ENCODE measurements at places on chromosomes 12 and 14. TPM values are rescaled to one million over a fixed set of nuclear protein-coding genes. Genes with fewer than 3 reads are reported as not detected.

- no peak overlapping the region for H3K4me3 ChIP-seq
- H3K27me3 ChIP-seq, result no peaks in the 10 kb centered on the region
- H3K27ac ChIP-seq, result no peak overlapping the region
- H3K36me3 ChIP-seq, result no peaks in the 10 kb centered on the region
- DNase-seq, result no peak
These were observed 42.3 kb downstream of the INSM2 start for GRCh38 chr14:35576260-35576659.

DNA sequence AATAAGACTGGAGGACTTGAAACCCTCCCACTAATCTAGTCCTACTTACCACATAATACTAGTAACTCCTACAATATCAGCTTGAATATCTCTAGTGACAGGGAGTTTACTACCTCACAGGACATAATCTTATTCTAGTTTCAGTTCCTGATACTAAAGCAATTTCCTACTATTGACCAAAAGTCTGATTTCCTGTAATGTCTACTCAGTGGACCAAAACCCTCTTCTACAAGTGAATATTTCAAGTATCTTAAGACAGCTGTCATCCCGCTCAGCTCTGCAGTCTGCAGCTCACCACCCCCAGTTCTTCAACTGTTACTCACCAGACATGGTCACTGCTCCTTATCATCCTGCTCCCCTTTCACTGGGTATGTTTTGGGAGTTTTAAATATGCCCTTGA lies 70.8 kb upstream of the TMCC3 start:
- H3K36me3 ChIP-seq, result no peaks in the 10 kb centered on the region
- H3K4me1 ChIP-seq, result no peaks in the 10 kb centered on the region
- no peak overlapping the region for H3K4me3 ChIP-seq
- no peaks in the 10 kb centered on the region for H3K27me3 ChIP-seq
- DNase-seq, result no peak
- no peak overlapping the region for H3K27ac ChIP-seq

DNA sequence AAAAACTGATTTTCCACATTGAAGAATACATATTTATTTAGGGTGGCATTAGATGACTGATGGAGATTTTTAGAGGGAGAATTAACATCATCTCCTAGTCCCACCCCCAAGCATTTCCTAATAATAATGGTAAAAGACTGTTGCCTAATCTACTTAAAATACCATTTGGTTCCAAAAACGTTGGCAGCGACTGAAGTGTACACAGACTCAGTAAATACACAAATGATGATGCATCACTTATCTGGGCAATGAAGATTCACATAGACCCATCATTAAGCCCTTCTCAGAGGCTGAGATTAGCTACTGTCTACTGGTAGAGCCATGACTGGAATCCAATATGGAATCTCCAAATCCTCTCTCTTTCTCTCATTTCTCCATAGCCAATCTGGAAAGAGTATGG lies 18.2 kb downstream of the RTN1 start:
- no peaks in the 10 kb centered on the region for H3K27me3 ChIP-seq
- no peaks in the 10 kb centered on the region for H3K36me3 ChIP-seq
- no peak overlapping the region for H3K27ac ChIP-seq
- no peaks in the 10 kb centered on the region for H3K4me1 ChIP-seq

Gene RDH5
- 8.5 TPM for total RNA-seq

Gene DACT1
- total RNA-seq, result 0.15 TPM

- H3K4me3 ChIP-seq, result no peak overlapping the region
- peaks cover 96% of the 10 kb centered on the region for H3K4me1 ChIP-seq
- no peaks in the 10 kb centered on the region for H3K36me3 ChIP-seq
- DNase-seq, result no peak
These were observed 34.4 kb downstream of the ATF7IP start for GRCh38 chr12:14399871-14400270.

Gene HOXC9
- not detected for total RNA-seq

GRCh38 chr12:132004946-132005345 lies 55.2 kb downstream of the EP400 start:
- peaks cover 28% of the 10 kb centered on the region for H3K36me3 ChIP-seq
- H3K4me3 ChIP-seq, result no peak overlapping the region
- no peak for DNase-seq
- H3K27me3 ChIP-seq, result no peaks in the 10 kb centered on the region
- H3K4me1 ChIP-seq, result no peaks in the 10 kb centered on the region
- H3K27ac ChIP-seq, result no peak overlapping the region

Gene LRRIQ1
- total RNA-seq, result not detected

- H3K27ac ChIP-seq, result no peak overlapping the region
- no peak overlapping the region for H3K4me3 ChIP-seq
- H3K27me3 ChIP-seq, result no peaks in the 10 kb centered on the region
- no peak for DNase-seq
These were observed 144.3 kb downstream of the BCL11B start for GRCh38 chr14:99127651-99128167.

Gene BICDL1
- total RNA-seq, result 106 TPM

DNA sequence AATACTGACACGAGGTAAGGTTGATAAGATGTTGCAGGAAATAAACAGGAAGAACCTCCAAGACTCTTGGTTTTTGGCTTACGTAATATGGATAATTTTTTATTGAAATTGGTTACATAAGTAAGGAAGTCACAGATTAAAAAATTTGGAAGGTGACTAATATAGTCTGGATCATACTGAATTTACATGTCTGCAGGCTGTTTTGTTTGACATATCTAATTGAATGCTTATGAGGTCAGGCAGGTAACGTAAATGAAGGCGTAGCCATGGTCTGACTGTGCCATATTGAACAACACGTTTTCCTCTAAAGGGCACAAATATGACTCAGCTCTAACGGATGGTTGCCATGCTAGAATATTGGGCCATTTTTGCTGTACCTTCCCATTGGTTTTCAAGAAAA lies 648.1 kb upstream of the NOVA1 start:
- H3K27ac ChIP-seq, result no peak overlapping the region
- DNase-seq, result no peak
- H3K4me3 ChIP-seq, result no peak overlapping the region
- H3K4me1 ChIP-seq, result no peaks in the 10 kb centered on the region

GRCh38 chr14:100121643-100122480 lies 37.6 kb downstream of the DEGS2 start:
- no peak for DNase-seq
- H3K36me3 ChIP-seq, result peaks cover 73% of the 10 kb centered on the region
- no peaks in the 10 kb centered on the region for H3K4me1 ChIP-seq
- no peak overlapping the region for H3K27ac ChIP-seq

- H3K4me3 ChIP-seq, result no peak overlapping the region
- no peaks in the 10 kb centered on the region for H3K27me3 ChIP-seq
- no peaks in the 10 kb centered on the region for H3K36me3 ChIP-seq
- H3K4me1 ChIP-seq, result no peaks in the 10 kb centered on the region
- H3K27ac ChIP-seq, result no peak overlapping the region
These were observed 202.7 kb upstream of the FRMD6 start for GRCh38 chr14:51448831-51449670.

DNA sequence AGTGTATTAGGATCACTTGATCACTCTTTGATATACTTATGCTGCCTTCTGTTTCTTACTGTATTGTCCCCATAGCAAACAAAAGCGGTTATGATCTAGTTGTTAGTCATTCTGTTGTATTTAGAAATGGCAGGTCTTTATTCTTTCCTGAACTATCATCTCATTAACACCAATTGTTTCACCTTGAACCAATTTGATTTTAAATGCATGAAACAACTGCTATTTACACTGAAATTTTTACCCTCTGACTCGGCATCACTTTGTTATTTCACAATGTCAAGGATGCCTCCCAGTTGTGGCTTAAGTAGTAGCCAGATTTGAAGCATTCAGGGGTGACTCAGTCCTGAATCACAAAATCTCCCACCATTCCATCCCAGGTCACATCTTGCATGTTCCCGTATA lies 303.5 kb downstream of the EGLN3 start:
- H3K27me3 ChIP-seq, result no peaks in the 10 kb centered on the region
- no peak overlapping the region for H3K27ac ChIP-seq
- no peak overlapping the region for H3K4me3 ChIP-seq

DNA sequence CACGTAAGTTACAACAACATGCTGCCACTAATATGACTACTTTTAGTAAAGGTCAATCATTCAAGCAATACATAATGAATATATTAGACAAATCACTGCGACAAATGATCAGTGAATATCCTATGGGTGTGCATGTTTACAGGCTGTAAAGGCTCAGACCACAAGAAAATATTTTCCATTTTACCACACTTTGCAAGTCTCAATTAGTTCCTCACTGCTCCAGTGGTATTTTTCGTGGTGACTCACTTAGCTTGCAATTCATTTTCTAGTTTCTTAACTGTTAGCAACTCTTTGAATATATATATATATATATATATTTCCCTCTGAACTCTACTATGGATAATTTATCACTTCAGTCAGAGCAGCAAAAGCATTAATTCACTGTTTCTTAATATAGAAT lies 96.9 kb downstream of the EML5 start:
- no peaks in the 10 kb centered on the region for H3K27me3 ChIP-seq
- no peak for DNase-seq
- H3K27ac ChIP-seq, result no peak overlapping the region
- H3K36me3 ChIP-seq, result no peaks in the 10 kb centered on the region

- H3K27me3 ChIP-seq, result no peaks in the 10 kb centered on the region
- H3K4me3 ChIP-seq, result no peak overlapping the region
- DNase-seq, result no peak
- H3K36me3 ChIP-seq, result no peaks in the 10 kb centered on the region
- H3K27ac ChIP-seq, result no peak overlapping the region
These were observed 129.9 kb upstream of the FRMD6 start for GRCh38 chr14:51521764-51522163.

GRCh38 chr14:67586369-67586768 lies 13.7 kb downstream of the PIGH start:
- DNase-seq, result no peak
- peaks cover 14% of the 10 kb centered on the region for H3K36me3 ChIP-seq
- no peaks in the 10 kb centered on the region for H3K27me3 ChIP-seq
- H3K4me1 ChIP-seq, result no peaks in the 10 kb centered on the region
- no peak overlapping the region for H3K4me3 ChIP-seq

- no peak overlapping the region for H3K4me3 ChIP-seq
- H3K36me3 ChIP-seq, result no peaks in the 10 kb centered on the region
- no peak overlapping the region for H3K27ac ChIP-seq
- no peaks in the 10 kb centered on the region for H3K27me3 ChIP-seq
These were observed 241.9 kb downstream of the PAWR start for GRCh38 chr12:79448816-79449215.

DNA sequence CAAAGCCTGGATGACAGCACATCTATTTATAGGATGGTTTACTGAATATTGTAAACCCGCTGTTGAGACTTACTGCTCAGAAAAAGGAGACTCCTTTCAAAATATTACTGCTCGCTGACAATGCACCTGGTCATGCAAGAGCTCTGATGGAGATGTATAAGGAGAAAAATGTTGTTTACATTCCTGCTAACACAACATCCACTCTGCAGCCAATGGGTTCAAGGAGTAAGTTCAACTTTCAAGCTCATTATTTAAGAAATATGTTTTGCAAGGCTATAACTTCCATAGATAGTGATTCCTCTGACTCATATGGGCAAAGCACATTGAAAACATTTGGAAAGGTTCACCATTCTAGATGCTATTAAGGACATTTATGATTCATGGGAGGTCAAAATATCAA lies 201.7 kb downstream of the SNAPC1 start:
- no peak overlapping the region for H3K27ac ChIP-seq
- DNase-seq, result no peak
- H3K27me3 ChIP-seq, result no peaks in the 10 kb centered on the region
- H3K4me1 ChIP-seq, result no peaks in the 10 kb centered on the region
- H3K36me3 ChIP-seq, result no peaks in the 10 kb centered on the region

DNA sequence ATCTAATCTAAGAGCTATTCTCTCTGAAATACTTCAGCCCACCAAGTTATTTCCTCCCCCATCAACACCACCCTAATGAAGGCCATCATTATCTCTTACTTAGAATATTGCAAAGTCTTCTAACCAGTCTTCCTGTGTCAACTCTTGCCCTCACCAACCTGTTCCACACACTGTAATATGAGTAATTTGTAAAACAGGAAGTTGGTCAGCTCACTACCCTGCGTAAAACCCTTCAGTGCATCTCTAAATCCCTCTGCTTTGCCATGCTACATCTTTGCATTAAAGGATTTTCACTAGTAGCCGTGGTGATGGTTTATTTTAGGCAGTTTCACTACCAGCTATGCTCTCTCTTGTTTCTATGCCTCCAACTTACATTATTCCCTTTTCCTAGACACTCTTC lies 70.0 kb downstream of the KIF21A start:
- H3K4me1 ChIP-seq, result peaks cover 8% of the 10 kb centered on the region
- no peaks in the 10 kb centered on the region for H3K36me3 ChIP-seq
- no peak for DNase-seq
- H3K27me3 ChIP-seq, result no peaks in the 10 kb centered on the region

Gene TAS2R8
- not detected for total RNA-seq

DNA sequence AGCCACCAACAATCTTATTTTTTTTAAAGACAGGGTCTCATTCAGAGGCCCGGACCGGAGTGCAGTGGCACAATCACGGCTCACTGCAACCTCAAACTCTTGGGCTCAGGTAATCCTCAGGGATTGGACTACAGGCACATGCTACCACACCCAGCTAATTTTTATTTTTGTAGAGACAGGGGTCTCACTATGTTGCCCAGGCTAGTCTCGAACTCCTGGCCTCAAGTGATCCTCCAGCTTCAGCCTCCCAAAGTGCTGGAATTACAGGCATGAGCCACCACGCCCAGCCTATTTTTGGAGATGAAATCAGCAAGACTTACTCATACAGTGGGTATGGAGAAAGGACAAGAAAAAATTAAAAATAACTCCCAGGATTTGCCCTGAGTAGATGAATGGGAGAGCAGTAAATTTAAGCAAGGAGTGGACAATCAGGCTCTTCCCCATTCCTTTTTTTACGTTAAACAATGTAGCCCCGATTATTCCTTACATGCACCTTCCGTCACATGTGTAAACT lies 13.2 kb downstream of the FMNL3 start:
- no peak overlapping the region for H3K4me3 ChIP-seq
- DNase-seq, result no peak
- H3K27ac ChIP-seq, result no peak overlapping the region
- peaks cover 43% of the 10 kb centered on the region for H3K4me1 ChIP-seq
- no peaks in the 10 kb centered on the region for H3K27me3 ChIP-seq

DNA sequence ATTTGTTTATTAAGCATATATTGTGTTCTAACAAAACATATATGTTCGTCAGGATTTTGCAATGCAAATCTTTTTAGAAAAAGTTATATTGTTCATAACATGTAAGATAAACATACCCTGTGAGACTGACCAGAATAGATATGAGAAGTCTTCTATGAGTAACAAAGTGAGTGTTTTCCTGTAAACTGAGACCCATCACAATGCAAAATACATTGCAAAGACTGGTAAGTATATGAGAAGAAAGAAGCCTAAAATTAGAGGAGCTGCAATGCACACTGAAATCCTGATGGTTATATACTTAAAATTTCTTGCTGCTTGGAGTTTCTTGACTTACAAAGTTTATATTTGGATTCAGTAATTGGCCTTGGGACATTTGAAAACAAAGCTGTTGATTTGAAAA lies 6.0 kb downstream of the HMGA2 start:
- no peaks in the 10 kb centered on the region for H3K27me3 ChIP-seq
- no peaks in the 10 kb centered on the region for H3K36me3 ChIP-seq

- no peaks in the 10 kb centered on the region for H3K4me1 ChIP-seq
- no peak for DNase-seq
- no peaks in the 10 kb centered on the region for H3K36me3 ChIP-seq
- H3K4me3 ChIP-seq, result no peak overlapping the region
- H3K27me3 ChIP-seq, result no peaks in the 10 kb centered on the region
- no peak overlapping the region for H3K27ac ChIP-seq
These were observed 409.3 kb downstream of the PRKD1 start for GRCh38 chr14:29518335-29518734.

Data from CD8-positive, alpha-beta memory T cell (primary cell).